ENCODE measurements at places on chromosomes 6 and 20. TPM values are rescaled to one million over a fixed set of nuclear protein-coding genes. Genes with fewer than 3 reads are reported as not detected.

EDN3 gene
- not detected for total RNA-seq

GRCh38 chr20:5040345-5040744 lies 39.0 kb upstream of the SLC23A2 start:
- no peak for DNase-seq

- no peak for DNase-seq
Observed at GRCh38 chr6:103215847-103216246, 1643.9 kb downstream of the HACE1 start.

DNA sequence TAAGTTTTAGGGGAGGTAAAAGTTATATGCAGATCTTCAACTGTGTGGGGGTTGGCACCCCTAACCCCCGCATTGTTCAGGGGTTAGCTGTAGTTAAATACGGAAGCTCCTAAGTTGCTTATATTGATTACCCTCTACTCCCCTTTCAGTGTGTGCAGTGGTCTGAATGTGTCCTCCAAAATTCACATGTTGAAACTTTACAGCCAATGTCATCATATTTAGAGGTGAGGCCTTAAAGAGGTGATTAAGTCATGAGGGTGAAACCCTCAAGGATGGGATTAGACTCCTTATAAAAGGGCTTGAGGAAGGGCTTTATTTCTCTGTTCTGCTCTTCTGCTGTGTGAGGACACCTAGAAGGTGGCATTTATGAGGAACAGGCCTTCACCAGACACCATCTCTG lies 22.3 kb downstream of the TULP4 start:
- no peak for DNase-seq

GRCh38 chr6:5992551-5993225 lies 14.0 kb downstream of the NRN1 start:
- no peak for DNase-seq

- DNase-seq = no peak
Observed at GRCh38 chr6:35663447-35664235, 25.1 kb downstream of the FKBP5 start.

GRCh38 chr20:6533351-6533750 lies 234.1 kb upstream of the BMP2 start:
- no peak for DNase-seq

CCR6 gene
- total RNA-seq = 7.3 TPM

DNA sequence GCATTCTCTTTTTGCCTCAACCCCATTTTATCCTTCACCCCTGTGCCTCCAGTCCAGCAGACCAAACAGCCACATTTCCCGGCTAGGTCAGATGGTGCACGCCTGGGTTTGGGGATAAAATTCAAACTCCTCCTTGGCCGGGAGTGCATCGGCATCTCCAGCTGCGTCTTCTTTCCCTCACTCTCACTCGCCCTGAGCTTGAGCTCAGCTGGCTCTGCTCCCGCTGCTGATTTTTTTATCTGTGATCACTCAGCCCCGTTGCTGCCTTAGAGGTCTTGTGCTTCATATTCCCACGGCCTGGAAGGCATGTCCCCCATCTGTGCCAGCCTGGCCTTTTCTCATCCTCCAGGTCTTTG lies 6.8 kb upstream of the EZR start:
- no peak for DNase-seq

CRIP3 gene
- total RNA-seq = 2.2 TPM

- DNase-seq = no peak
Observed at GRCh38 chr6:73657201-73657600, 3.4 kb upstream of the SLC17A5 start.

- no peak for DNase-seq
Observed at GRCh38 chr6:136592930-136593673, 42.9 kb upstream of the MAP7 start.

ADGRB3 gene
- not detected for total RNA-seq

DNA sequence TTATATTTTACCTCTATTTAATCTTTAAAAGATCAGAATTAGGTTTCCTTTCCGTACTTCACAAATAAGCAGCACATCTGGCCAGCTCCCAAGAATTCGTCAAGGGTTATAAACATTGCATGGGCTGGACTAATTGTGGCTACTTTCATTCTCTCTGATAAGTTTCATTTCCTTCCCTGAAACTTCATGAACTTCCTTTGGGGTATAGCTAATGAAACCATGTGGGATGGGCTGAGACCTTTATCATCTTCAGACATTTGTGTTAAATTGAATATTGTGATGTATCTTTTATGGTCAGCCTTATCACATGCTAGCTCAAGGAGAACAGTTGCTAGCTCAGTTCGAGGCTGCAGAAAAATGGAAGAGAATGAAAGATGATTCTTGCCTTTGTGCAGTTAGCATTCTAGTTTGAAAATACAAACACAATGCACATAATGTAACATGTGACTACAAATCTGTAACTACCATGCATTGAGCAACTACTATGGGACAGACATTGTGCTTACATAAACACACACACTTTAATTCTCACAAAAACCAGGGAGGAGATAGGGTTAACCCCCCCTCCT lies 1.7 kb upstream of the GMPR start:
- DNase-seq = peak; percentile 56

LY6G6C gene
- total RNA-seq = not detected

GRCh38 chr20:60142587-60142986 lies 184.4 kb downstream of the CDH26 start:
- no peak for DNase-seq

- DNase-seq = no peak
Observed at GRCh38 chr20:8578161-8578865, 446.2 kb downstream of the PLCB1 start.

PM20D2 gene
- total RNA-seq = 14.2 TPM

TGM3 gene
- not detected for total RNA-seq

PPARD gene
- total RNA-seq = 12.3 TPM

ENPP5 gene
- not detected for total RNA-seq

SOBP gene
- total RNA-seq = 0.96 TPM

DNA sequence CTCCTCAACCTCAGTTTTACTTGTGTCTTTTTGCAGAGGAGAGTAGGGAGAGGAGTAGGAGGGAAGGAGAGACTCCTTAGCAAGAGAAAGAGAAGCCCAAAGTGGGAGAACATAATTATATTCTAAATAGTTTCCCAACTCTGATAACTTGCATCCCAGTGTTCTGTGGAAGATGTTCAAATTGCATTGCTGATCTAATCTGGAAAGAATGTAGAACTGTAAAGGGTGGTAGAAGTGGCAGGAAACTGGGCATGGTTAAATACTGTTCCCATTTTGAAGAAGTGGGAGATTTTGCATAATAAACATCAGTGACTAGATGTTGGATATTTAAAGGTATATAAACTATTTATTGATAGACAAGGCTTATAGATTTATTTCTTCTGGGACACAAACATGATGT lies 42.6 kb upstream of the HMGN3 start:
- DNase-seq = no peak

GRCh38 chr20:24651171-24651975 lies 181.9 kb downstream of the SYNDIG1 start:
- no peak for DNase-seq

DNA sequence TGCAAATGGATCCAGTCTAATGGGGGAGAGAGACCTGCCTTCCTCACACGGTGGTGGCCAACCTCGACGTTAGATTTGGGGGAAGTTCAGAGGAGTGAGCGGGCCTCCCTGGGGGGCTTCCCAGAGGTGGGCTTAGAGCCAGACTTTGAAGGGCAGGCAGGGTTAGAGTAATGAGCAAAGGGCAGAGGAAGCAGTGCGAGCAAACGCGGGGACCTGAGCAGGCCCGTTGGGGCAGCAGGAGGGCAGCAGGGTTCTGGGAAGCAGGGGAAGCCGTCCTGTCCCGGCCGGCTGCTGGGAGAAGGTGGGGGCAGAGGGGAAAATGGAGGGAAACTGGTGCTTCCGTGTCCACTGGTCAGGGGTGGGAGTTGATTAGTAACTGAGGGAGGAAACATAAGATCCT lies 212.7 kb upstream of the QKI start:
- DNase-seq = no peak

GRCh38 chr20:15734052-15734451 lies 839.2 kb downstream of the KIF16B start:
- no peak for DNase-seq

FAM162B gene
- not detected for total RNA-seq

DNA sequence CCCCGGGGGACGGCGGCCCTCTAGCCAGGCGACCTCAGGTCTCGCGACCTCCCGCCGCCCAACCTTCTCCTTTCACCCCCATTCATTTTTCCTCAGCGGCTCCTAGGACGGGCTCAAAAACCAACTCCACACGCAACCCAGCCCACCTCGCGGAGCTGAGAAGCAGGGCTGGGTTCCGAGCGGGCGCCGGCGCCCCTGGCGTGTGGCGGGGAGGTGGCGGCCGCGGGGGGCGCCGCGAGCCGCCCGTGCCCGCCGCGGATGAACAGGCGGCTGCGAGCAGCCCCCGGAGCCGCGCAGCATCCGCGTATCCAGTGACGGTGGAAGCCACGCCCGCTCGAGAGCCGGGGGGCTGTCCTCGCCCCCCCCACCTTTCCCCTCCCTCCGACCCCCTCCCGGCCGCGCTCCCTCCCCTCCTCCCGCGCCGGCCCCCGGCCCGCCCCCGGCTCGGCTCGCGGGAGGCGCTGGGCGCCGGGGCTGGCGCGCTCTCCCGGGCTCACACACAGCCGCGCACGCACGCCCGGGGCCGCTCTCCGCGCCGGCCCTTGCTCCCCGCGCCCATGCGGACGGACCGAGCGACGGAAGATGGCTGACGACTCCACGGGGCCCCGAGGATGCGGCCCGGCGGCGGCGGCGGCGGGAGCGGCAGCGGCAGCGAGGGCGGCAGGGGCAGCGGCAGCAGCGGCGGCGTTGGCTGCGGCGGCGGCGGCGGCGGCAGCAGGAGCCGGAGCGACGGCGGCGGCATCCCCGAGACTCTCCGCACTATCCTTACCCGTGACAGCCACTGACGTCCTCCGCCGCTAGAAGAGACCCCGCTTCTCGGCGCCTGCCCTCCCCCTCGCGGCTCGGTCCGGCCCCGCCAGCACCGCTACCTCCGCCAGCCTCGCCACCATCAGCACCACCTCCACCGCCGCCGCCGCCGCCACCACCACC lies at the start of gene SOBP:
SOBP (plus strand) TSS at position 482 of the 930 bp plus-strand sequence. CDS start 500 bp downstream, outside the sequence.
- DNase-seq = no peak

GRCh38 chr6:28658475-28659249 lies 133.0 kb downstream of the GPX5 start:
- no peak for DNase-seq

GJA1 gene
- 0.45 TPM for total RNA-seq

PROKR2 gene
- total RNA-seq = not detected

HSPA1L gene
- total RNA-seq = 1.6 TPM

Data from GM12878 (cell line).